GM04504 (cell line): ENCODE measurements at places on chromosomes 13 and 19.

GRCh38 chr13:59459972-59460371 lies 703.8 kb downstream of the DIAPH3 start:
- no peak for DNase-seq

DNA sequence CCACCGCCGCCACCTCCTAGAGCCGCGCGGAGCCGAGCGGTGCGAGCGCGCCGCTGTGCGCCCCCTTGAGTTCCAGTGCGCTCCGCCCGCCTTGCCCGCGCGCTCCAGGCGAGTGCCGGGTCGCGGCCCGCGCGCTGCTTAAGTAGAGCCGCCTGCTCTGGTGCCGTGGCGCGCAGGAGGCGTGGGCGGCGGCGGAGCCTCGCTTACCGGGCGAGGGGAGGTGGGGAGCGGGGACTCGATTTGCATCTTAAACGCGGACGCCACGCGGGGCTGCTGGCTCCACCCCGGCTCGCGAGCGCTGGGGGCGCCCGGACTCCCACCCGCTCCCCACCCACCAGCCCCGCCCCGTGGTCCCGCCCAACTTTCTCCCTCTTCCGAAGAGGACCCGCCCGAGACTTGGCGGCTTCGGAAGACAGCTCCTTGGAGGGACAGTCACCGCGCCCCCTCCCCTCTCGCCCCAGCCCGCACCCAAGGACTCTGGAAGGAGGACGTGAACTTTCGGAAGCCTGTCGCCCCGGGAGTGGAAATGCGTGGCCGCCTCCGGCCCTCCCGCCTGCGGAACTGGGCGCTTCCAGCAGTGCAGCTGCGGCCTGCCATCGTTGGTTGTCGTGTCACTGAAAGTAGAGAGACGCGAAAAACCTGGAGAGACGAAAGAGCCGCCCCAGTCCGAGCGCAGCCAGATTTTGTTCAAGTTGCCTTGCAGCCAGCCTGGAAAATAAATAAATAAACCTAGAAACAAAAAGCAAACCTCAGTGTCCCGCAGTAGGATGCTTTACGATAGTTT lies at the start of gene KCTD12:
TSS of gene KCTD12 (minus strand) at position 114 of the 784 bp plus-strand sequence. CDS start 257 bp downstream, outside the sequence.
- DNase-seq, result peak; percentile 53

DNA sequence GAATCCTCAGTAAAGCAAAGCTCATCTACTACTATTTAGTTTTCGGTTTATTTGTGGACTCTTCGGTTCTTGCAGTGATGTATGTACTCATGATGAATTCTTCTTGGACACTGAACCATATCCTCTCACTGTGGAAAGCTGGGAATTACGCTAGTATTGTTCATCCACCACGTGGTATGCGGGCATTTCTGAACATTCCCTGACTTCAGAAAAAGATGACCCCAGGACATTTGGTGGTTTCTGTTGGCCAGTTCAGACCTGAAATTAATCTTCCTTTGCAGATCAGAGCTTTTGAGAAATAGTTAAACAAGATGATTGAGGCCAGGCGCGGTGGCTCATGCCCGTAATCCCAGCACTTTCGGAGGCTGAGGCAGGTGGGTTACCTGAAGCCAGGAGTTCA lies 25.3 kb upstream of the FBN3 start:
- DNase-seq, result no peak

GRCh38 chr13:30576528-30576927 lies 41.2 kb upstream of the USPL1 start:
- DNase-seq, result no peak
